ENCODE measurements at places on chromosomes 1 and 21.

DNA sequence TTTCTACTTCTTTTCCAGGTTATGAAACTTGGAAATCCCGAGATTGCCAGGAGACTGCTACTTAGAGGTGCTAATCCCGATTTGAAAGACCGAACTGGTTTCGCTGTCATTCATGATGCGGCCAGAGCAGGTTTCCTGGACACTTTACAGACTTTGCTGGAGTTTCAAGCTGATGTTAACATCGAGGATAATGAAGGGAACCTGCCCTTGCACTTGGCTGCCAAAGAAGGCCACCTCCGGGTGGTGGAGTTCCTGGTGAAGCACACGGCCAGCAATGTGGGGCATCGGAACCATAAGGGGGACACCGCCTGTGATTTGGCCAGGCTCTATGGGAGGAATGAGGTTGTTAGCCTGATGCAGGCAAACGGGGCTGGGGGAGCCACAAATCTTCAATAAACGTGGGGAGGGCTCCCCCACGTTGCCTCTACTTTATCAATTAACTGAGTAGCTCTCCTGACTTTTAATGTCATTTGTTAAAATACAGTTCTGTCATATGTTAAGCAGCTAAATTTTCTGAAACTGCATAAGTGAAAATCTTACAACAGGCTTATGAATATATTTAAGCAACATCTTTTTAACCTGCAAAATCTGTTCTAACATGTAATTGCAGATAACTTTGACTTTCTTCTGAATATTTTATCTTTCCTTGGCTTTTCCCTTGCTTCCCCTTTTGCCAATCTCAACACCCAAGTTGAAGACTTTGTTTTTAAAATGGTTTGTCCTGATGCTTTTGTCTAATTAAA lies 4.0 kb downstream of the CDKN2C start:
- DNase-seq = no peak

DNA sequence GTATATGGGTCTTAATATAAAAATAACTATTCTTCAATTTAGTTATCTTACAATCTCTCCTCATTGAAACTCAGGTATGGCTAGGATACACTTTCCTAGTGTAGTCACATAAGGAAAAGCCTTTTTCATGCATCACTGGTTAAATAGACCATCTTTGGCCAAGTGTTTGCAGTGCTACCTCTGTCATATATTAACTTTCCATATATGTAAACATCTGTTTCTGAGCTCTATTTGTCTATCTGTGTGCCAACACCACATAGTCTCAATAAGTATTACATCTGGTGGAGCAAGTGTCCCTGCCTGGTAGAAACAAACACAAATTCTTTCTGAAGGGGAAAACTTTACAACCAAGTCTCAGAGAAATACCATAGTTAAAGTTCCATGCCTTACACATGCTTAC lies 134.6 kb downstream of the TSEN15 start:
- no peak for DNase-seq

GRCh38 chr21:40813918-40814317 lies 33.0 kb downstream of the DSCAM start:
- DNase-seq = no peak

- DNase-seq = no peak
Measured at GRCh38 chr1:243730487-243731150, 119.4 kb downstream of the AKT3 start.

- DNase-seq = no peak
Measured at GRCh38 chr1:161153176-161153575, 602 bp upstream of the UFC1 start.

- DNase-seq = no peak
Measured at GRCh38 chr1:67522001-67522441, 91.8 kb upstream of the SERBP1 start.

GRCh38 chr1:27811741-27812500 lies 18.7 kb upstream of the PPP1R8 start:
- DNase-seq = no peak

DNA sequence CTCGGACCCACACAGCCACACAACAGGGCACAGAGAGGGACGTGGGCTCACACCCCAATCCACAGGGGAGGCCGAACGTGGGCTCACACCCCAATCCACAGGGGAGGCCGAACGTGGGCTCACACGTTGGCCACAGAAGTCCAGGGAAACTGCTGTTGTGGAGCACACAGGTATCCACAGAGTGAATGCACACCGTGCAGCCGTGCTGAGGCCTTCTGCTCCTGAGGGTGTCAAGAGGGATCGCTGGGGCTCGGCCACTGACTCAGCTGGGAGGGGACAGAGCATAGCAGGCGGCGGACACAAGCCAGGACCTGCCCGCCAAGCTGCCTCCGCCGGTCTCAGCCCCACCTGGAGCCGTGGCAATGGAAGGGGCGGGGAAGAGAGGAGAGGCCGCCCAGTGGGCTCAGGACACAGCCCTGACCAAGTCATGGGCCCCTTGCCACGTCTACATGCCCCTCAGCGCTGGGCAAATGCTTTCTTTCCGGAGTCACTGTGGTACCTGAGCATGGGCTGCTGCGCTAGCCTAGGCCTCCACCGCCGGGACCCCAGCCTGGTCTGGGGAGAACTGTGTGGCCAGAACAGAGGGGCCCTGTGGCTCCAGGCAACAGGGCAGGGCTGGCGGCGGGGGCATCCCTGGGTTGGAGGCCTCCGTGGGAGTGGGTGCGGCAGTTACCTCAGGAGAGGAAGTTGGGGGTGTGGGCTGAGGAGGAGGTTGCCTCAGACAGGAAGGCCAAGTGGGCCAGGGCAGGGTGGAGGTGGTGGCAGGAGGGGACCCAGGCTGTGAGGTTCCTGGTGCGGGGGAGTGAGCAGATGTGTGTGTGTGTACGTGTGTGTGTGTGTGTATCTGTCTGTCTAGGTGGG lies 1.2 kb downstream of the SYTL1 start:
- DNase-seq = no peak

All from omental fat pad (tissue), 4 donors.